ENCODE measurements at places on chromosomes 13 and 19.

DNA sequence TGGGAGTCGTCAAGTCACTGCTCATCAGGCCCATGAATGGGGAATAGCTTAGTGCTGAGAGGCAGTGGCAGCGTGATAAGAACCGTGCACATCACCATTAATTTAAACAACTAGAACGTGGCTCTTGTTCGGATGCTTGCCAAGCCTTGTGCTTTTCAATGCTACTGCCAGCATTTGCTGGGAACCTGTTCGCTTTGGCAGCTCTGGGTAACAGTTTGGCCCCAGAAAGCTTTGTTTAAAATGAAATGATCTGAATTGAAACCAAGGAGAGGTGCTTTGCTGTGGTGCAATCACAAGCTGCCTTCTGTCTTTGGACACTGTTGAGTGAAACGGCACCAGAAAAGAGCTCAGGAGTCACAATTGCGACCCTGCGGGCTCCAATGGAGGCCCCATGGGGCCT lies 53.5 kb upstream of the OLFM4 start:
- no peak for DNase-seq

DNA sequence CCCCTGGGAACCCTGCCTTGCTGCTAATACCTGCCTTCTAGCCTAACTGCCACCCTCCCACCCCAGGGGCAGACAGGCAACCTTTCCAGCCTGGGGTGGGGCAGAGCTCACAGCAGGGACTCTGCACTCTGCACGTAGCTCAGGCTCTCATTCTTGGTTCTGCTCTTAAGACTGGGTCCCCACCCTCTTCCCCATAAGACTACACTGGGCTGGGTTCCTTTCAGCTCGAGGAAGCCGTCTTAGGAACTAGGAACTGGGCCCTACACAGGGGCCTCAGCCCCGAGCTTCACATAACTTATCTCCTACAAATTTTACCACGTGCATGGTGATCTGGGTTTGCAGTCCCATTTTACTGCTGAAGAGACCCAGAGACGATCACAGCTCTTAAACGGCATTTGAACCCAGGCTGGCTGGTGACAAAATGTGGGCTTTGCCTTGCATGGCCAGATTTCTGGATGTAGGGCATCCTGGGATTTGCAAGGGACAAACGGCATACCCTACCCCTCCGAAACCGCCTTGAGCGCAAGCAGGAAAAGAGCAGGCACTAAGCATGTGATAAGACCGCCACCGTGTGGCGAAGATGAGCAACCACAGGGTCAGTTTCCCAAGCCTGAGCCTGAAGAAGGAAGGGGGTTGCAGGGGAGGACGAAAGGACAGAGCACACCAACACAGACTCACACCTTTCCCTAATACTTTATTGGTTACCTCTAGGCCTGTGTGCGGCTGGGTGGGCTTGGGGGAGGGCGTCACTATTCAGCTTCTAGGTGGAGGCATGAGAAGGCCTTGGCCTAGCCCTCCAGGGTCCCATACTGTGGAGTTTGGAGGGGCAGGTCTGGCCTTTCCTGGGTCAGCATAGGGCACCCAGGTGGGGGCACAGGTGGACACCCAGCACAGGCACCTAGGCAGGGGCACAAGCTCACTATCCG lies 5.1 kb downstream of the JUNB start:
- peak; percentile 86 for DNase-seq

DNA sequence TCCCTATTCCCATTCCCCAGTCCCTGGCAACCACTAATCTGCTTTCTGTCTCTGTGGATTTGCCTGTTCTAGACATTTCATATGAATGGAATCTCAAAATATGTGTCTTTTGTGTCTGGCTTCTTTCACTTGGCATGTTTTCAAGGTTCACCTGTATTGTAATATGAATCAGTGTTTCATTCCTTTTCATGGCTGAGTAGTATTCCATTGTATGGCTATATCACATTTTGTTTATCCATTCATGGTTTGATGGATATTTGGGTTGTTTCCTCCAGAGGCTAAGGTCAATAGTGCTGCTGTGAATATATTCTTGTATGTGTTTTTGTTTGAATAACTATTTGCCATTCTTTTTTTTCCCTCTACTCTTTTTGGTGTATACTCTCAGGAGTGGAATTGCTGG lies 24.4 kb downstream of the NCAN start:
- no peak for DNase-seq

GRCh38 chr13:46909042-46909441 lies 12.2 kb upstream of the HTR2A start:
- no peak for DNase-seq

DNA sequence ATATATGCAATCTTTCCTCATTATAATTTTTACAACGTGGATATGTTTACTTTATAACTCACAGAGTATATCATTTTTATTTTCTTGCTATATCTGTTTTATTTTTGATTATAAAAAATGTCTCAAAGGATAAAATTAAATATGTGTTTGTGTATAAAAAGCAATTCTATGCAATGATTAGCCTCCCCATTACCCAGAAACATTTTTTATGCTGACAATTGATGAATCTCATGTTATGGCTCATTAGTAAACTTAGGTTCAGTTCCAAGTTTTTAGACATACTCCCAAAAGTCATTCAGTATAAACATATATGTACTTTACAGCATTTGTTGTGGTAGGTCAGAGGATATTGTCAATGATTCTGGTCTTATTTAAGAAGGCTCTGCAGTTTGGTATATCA lies 540.1 kb upstream of the SPRY2 start:
- no peak for DNase-seq

DNA sequence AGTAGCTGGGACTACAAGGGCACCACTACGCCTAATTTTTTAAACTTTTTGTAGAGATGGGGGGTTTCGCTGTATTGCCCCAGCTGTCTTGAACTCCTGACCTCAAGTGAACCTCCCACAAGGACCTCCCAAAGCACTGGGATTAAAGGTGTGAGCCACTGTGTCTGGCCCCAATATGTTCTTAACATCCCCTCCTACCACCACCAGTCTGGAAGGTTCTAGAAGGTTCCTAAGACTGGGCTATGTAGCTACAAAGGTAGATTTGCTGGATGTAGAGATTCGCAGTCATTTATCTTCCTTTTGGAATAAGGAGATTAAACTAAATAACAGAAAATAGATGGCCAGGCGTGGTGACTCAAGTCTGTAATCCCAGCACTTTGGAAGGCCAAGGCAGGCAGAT lies 5.3 kb downstream of the HSD17B14 start:
- DNase-seq, result no peak

DNA sequence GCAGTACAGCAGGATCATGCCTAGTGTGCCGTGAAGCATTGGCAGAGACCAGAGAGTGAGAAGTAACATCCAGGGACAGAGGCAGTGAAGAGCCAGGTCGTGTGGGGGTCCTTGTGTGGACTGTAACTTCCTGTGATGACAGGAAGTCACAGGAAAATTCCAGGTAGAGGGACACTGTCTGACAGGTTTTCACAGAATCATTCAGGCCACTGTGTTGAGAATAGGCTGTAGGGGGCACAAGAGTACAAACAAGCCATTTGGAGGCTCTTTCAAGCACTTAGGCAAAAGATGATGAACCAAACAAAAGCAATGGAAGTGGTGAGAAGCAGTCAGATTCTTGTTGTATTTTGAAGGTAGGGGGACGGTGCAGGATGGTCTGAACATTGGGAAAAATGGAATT lies 46.4 kb downstream of the N4BP2L1 start:
- no peak for DNase-seq

DNA sequence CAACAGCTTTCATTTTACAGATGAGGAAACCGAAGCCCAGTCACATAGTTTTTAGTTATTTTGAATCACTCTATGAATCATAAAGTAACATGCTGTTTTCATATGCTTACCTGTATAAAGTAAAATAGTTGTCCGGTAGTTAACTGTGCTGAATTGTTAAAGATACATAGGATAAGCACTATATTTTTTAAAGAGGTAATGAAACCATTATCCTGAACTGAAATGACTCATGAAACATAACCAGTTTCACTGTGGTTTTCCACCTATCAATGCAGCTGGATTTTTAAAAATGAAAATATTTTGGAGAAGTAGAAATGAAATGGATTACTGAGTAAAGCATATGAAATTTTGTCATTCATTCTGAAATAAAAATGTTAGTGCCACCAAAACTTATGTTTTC lies 655.0 kb downstream of the OLFM4 start:
- no peak for DNase-seq

- no peak for DNase-seq
Observed at GRCh38 chr13:98478189-98479129, 98.4 kb downstream of the STK24 start.

GRCh38 chr13:22320991-22321390 lies 650.1 kb downstream of the FGF9 start:
- DNase-seq, result no peak

DNA sequence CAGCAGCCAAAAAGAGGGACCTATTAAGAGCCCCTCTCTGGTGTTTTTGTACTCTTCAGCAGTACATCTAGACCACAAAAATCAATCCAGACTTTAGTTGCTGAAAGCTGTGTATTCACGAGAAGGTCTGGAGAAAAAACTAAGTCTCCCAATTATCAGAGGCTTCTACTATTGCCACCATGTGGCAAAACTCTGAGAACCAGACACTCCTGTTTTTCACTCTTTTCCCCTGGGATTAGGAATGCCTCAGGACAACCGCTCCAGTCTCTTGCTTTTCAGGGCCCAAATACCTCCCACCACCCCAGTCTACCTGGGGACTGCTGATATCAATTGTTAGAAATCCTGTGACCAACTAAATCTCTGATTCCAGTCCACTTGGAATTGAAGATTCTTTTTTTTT lies 30.1 kb upstream of the OBI1 start:
- DNase-seq, result no peak

GRCh38 chr19:39060171-39060570 lies 24.0 kb upstream of the ACP7 start:
- no peak for DNase-seq

DNA sequence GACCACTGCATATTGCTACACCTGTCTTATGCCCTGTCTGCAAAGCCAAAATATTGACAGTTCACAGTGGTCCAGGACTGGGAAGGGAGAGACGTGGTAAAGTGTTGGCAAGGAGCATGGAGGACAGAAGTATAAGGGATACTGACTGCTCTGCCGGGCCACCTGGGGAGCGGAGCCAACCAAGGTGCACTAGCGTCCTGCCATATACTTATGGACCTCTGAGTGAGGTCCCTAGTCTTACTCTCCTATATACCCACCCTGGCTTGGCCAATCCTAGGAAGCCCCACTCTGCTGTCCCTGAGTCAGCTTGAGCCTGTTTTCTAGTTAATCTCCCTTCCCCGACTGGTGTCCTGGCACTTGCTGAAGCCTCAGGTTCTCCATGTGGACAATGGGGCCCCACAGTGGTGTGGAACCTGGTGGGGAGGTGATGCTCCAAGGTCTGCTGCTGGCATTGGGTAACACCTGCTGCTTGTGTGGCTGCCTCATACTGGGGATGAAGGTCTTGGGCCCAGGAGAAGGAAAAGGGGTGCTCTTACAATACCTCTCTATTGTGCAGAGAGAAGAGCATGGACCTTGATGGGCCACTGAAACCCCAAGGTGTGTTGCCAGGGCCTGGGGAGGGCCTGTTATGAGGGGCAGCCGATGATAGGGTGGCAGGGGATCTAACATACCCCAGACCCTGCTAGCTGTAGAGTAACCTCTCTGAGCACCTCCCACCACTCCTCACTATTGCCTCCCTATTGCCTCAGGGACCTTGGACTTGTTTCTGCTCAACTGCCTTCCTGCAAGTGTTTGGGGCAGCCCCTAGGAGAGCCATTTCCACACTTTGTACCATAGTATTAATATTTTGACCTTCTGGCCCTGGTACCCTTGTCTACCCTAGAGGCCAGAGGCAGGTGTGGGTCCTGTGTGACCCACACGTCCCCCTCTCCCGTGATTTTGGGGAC lies 6.7 kb upstream of the TRIM28 start:
- DNase-seq, result no peak

DNA sequence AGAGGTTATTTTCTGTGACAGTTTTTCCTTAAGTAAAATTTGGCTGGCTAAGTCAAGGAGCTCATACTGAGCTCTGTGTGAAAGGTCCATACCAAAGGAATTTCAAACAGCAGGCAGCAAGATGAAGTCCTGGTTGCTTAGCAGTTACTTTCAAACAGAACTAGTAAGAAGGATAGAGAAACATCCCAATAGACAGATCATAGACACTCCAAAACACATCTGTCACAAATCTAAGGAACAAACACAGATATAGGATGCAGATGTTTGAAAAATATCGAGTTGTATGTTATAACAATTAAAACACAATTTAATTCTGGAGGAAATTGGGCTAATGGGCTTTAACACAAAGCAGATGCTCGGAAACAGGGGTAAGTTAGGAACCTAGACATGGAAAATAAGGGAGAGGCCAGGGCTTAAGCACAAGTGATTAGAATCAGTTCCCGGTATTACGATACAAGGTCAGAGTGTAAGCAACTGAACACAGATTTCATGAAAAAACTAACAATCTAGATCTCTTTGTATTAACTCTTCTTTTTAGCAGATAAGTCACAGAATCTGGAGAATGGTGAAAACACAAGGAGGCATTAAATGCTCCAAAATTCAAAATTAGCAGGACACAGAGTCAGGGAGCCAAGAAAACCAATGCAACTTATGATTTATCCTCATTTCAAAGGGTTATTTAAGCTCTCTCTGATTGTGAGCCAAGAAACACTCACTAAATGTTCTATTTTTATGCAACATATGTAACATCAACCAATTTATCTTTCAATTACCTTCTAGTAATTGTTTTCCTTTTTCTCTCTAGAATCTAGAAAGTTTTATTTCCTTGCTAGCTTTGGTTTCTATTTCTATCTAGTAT lies 1992.9 kb upstream of the PCDH20 start:
- DNase-seq, result no peak

- DNase-seq, result peak; percentile 42
Observed at GRCh38 chr19:55640577-55641425, at the start of gene ZNF580. Gene ZNF580, plus strand, starts transcription at chr19:55641002. Its CDS starts 1,507 bp downstream, at chr19:55642509.

DNA sequence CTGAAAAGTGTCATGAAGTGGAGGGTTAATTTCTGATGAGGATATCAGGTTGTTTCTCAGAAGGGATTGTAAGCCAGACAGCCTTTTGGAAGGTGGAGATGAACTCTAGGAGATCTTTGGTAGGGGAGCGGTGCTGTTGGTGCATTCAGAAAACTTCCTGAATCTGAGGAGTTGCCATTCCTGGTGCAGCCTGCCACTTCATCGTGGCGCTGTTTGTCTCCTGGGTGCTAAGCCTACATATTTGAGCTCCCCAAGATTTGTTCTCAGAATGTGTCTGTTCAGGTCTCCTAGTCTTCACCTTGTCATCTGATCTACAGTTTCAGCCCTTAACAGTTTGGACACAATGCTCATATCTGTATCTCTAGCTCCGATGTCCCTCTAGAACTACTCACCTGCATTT lies 285.6 kb downstream of the MTUS2 start:
- DNase-seq, result no peak

DNA sequence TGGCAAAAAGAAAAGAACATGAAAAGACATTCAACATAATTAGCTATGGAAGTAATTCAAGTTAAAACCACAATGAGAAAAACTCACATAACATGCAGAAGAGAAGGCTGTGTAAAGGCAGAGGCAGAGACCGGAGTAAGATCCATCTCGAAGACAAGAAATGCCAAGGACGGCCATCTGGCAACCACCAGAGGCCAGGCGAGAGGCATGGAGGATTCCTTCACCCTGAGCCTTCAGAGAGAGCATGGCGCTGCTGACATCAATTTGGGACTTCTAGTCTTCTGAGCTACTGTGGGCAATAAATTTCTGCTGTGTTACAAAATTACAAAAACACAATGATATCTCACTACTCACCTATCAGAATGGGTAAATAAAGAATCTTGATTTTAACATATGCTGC lies 381.0 kb downstream of the TSHZ3 start:
- no peak for DNase-seq

GRCh38 chr19:15331419-15332310 lies 674 bp downstream of the BRD4 start:
- DNase-seq, result peak; percentile 58

GRCh38 chr13:90415902-90416301 lies 931.6 kb upstream of the MIR17HG start:
- DNase-seq, result no peak

- no peak for DNase-seq
Observed at GRCh38 chr19:40691421-40692211, 1.2 kb upstream of the NUMBL start.

Measured in naive thymus-derived CD4-positive, alpha-beta T cell (primary cell).